ENCODE measurements at places on chromosomes 3 and 15.

DNA sequence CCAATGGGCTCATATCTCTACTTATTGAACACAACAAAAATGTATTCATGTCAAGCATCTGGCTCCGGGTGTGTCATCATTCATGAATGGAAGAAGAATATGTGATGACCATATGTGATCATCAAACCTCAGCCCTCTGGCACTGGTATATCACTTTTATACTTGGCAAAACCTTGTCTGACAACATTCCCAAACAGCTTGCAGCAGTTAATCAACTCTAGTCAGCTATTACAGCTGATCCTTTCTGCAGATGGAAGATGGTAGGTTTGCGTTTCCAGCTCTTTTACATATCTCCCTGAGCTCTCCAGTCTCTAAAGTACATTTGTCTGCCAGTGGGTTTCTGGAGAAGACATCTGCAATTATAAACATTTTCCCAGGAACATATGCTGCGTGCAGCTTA lies 6.6 kb downstream of the PLSCR5 start:
- DNase-seq = no peak

DNA sequence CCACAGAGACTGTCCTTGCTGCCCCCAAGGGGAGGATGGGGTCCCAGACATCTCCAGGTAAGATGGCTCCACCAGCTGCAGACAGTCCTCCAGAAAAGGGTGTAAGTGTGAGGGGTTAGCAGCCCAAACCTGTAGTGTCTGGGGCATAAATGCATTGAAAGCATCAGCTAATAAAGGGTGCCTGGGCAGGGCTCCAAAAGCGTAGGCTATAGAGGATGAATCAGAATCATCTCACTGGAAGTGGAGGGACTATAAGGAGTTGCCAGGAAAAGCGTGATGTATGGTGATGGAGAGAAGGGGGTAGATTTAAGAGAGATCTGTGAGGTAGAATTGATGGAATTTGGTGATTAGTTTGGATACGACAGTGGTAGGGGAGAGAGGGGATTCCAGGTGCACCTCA lies 79.9 kb upstream of the ONECUT1 start:
- no peak for DNase-seq

DNA sequence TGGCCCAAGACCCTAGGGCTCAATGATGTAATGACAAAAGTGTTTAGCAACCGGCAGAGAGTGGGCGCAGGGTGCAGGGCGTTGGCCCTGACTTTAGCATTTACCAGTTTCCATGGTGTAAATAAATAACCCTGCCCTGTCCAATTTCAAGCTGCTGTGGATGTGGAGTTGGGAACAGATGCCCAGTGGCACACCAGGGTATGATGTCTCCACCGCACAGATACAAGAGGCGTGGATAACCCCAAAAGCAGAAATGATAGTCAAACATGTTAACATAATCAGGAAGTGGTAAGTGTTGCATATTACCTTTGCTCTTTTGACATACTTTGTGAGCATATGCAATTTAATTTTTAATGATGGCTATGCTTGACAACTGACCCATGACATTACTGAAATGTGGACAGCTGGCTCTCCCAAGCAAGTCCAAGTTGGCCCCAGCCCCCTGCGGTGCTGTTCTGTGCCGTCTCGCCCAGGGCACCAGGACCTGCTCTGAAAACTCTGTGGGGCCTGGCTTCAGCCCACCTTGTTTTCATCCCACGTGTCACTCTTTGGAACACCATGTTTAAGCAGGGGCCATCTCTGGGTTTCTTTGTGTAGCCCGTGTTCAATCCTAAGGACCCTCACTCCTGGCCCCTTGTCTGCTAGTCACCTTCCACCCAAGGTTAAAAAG lies 10.8 kb upstream of the ANPEP start:
- DNase-seq = no peak

DNA sequence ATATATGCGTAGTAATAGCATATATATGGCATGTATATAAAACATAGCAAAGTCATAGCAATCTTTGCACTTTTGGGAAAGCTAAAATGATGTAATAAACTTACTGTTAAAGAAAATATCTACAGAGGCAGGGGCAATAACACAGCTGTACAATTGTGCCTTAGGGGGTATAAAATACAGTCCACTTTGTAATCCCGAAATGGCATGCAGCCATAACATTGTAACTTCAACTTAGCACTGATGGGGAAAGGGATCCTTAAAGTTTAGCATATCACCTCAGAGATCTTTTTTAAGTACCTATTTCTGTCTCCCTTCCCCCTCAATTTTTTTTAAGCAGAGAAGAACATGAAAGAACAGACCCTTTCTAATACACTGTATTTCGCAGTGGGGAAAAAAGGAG lies 40.8 kb downstream of the PLD1 start:
- no peak for DNase-seq

GRCh38 chr3:72652395-72652794 lies 195.8 kb downstream of the SHQ1 start:
- no peak for DNase-seq

DNA sequence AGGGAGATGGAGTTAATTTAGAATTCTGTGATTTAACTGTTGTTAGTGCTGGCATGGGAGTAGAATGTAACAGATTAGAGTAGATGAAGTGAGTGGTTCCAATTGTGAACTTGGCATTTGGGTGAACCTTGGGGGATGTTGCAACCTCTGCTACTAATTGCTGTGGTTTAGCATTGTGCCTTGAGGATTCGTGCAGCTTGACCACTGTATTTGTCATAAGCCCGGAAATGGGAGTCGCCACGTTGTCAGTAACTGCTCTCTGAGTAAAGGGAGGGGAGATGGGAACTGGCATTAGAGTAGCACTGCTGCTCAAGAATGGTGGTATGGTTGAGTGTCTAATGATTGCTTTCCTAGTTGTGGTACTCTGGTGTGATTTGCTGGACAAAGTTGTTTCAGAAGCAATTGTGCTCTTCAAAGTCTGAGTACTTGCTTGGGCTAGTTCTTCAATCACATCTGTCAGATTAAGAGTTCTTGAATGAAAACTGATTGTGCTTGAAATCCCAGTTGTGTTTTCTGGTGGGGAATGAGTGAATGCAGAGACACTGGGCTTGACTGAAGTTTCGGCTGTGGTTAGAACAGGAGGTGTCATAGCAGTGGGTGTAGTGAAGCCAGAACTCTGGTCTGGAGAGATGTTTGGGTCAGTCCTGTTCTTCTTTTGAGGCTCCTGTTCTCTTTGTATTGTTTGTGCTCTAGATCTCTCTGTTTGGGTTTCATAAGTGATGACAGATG lies 15.4 kb downstream of the IGSF10 start:
- no peak for DNase-seq

DNA sequence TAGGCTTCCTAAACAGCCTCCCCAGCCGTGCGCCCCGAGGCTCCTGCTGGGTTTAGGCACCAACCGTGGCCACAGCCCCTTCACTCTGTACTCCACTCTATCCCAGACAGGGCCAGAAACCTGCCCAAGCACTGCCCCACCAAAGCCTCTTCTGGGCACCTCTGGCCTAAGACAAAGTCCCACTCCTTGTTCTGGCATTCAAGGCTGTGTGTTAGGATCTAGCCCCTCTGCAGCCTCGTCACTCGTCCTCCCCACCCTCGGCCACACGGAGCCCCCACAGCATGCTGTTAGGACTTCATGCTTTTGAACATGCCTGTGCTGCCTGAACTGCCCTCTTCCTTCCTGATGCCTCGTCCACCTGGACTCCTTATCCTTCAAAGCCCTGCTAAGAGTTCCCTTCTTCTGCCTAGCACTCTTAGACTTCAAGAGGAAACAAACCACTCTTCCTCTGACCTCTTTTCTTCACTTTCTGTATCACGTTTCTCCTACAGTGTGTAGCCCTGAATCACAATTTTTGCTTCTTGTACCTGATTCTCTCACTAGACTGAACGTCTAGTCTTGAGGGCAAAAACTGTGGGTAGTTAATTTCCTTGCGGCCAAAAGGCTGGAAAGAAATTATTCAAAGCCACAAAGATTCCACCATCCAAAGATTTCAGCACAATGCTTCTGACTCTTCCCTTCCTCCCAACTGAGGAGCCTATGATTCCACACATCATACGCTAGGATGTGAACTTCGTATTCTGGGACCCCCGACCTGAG lies 28.6 kb downstream of the WNT7A start:
- DNase-seq = no peak

DNA sequence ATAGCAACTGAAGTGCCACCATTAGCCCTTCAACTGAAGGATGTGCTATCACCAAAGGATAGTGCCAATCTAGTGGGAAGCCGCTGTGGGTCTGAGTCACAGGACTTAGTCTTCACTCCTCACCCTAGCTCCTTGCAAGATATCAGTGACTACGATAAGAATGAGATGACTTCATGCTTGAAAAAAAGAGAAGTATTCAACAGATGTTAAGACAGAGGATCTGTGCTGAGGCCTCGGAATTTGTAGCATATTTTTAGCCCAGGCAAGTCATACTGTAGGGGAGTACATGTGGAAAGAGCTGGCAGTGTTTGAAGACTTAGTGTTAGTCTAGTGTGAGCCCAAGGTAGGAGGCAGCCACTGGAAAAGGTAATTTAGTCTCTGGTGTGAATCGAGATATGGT lies 270.7 kb upstream of the LRTM1 start:
- no peak for DNase-seq

- no peak for DNase-seq
These were observed 35.2 kb upstream of the SIAH2 start for GRCh38 chr3:150798122-150798618.

- no peak for DNase-seq
These were observed 76.6 kb downstream of the C3orf70 start for GRCh38 chr3:185076219-185076618.

DNA sequence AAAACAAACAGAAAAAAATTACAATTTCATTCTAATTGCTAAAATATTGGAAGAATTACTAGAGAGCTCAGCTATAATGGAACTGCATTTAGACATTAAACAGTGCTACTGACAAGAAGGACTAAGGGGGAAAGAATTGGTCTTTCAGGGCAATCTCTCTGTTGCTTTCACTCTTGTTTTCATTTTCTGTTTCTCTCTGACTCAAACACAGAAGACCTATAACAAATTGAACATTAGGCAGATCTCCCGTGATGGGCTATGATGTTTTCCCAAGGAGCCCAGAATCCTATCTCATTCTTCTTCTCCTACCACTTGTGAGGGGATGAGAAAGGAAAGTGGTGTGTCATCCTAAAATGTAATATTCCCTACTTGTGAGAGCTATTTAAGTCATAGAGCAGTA lies 358.0 kb upstream of the TGFBR2 start:
- DNase-seq = no peak

GRCh38 chr3:45143673-45144671 lies 2.2 kb downstream of the CDCP1 start:
- DNase-seq = no peak

DNA sequence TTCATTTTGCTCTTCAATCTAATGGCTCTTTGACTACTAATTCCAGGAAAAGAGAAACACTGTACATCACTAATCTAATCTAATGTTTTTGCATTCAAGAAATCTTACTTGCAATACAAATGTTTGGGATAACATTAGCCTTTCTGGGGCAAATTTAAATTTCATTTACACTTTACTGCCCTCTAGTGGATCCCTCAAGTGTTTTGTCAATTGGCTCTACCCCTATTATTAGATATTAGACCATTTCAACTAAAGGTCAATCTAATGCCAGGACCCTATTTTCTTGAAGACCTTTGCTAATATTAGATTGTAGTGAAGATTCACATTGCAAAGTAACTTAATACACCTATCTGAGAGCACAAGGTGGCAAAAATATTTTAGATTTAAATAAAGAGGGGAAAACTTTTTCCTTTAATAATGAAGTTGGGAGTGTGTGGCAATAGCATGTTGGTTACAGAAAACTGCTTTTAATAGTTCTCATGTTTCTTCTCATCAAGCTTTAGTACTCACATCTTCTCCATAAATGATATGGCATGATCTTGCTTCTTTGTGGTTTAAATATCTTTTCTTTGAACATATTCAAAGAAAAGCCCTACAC lies 5.0 kb downstream of the C2CD4A start:
- no peak for DNase-seq

DNA sequence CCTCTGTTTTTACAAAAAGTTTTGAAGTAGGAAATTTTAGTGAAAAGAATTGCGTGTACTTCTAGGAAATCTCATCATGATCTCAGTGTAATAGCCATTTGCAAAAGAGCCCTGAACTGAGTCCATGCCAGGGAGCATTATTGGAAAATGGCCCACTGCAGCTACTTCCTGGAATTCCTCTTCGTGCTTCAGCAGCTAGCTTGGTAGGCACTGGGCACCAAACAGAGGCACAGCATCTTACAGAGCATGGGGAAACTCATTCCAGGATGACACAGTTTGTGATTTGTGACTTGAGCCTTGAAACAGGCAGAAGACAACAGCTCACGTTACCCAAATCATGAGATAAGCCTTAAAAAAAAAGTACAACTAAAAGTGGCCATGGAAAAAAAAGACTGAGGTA lies 179.1 kb downstream of the WDR72 start:
- no peak for DNase-seq

- no peak for DNase-seq
These were observed 60.1 kb downstream of the SGO1 start for GRCh38 chr3:20125897-20126296.

- no peak for DNase-seq
These were observed 17.8 kb downstream of the UBXN7 start for GRCh38 chr3:196414469-196414868.

DNA sequence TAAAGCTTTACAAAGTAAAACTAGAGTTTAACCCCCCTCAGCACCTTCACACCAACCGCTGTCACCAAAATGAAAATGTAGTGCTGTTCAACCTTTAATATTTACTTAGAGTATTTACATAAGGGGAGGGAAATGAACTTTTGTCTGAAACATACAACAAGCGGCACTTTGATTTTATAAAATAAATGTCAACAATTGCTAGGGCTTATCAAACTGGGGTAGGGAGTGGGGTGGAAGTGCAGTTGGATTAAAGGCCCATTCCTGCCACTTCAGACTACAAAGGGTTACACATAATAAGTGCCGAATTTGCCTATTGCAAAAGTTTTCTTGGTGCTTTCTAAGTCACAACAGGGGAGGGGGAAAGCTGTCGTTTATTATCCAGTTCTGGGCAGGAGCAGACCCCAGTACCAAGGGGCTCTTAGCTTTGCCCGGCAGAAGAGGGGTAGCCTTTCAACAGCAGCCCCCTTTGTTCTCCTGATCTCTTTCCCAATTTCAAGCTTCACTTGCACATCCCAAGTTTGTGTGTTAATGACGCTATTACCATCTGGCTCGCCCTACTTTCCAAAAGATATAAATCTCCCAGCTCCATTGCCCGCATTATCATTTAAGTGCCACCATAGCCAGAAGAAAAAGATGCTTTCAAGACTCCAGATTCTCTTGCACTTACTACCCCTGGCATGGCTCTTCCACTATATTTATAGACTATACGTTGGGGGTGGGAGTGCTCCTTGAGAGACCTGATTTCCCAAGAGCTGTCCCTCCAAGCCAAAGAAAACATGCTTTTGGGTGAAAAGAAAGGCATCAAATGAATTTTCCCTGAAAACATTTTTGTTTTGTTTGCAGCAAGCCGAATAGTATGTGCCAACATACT lies 17.0 kb downstream of the SOX2 start:
- DNase-seq = no peak

- no peak for DNase-seq
These were observed 230.8 kb downstream of the EBLN2 start for GRCh38 chr3:73292220-73292619.

DNA sequence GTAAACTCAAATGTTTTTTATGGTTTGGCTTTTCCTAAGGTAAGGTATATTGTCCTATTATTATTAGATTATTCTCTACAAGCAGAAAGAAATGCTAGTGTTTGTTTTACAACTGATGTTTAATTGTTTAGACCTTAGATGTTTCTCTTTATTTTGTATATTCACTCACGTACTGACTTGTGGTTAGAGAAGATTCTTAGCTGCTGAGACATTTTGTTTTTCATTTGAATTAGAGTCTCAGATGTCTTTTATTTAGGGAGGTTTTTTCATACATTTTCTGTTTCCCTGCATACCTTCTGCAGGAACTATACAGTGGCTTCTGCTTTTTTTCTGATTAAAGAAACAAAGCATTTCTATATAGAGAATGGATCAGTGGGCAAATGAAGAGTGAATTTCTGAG lies 110.9 kb downstream of the MYRIP start:
- no peak for DNase-seq
